Stimulated activated CD8-positive, alpha-beta memory T cell treated with anti-CD3 and anti-CD28 coated beads, Interleukin-2, amount 100 ng/mL, for 1 hour (primary cell): ENCODE measurements at places on chromosomes 1 and 21.

GRCh38 chr1:109984190-109984455, 442 bp upstream of the AHCYL1 start:
- no peak for DNase-seq

DNA sequence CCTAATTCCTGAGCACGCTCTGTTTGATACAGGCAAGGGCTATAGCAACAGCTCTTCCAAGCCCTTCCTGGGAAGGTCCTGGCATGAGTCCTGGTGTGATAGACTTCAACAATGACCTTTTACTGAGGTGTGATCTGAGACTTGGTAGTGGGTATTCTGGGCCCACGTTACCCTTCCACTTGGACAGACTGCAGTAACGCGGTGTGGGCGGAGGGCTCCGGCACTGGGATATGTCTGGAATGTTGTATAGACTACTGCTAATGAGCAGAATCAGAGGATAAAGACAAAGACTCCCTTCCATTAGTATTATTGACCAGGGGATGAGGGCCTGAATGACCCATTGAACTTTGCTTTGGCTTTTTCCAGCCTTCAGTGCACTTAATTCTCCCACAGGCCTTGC, 262.3 kb downstream of the RWDD3 start:
- DNase-seq, result no peak

DNA sequence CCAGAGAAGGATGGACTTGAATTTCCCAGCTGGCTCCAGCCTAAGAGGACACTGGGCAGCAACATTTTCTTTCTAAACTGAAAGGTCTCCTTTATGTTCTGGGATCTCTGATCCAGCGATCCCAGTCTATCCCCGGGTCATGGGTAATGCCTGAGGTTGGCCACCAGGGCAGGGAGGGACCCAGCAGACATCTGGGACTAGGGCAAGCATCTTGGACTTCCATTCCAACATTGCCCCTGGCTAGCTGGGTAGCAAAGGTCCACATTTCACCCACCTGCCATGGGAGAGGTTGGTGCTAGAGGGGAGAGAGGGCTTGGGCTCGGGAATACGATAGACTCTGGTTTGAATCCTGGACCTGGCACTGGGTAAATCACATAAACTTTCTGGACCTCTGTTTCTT, 84.6 kb downstream of the LRRN2 start:
- no peak for DNase-seq

DNA sequence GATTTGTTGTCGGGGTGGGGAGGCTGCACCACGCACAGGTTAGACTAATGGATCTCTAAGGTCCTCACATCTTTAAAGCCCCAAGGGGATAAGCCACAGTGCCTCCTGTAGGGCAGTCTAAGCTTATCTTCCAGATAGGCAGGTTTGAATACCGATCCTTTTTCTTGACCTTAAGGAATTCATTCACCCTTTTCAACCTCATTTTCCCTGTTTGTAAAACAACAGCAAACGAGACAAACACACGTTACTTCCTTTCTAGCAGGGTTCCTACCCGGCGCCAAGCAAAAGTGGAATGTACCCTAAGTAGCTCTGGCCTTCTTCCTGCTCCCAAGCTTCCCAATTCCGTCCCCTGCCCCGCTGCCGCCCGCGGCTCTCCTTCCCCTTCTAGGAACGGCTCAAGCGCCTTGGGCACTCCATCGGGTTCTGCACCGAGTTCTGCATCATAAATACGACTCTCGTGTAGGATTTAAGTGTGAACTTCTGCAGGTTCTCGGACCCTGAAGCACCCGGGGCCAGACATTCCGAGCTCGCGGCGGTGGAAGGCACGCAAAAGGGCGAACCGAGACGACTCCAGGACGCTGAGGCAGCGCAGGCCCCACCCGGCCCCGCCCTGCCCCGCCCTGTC, 548 bp upstream of the CDC20 start:
- no peak for DNase-seq

DNA sequence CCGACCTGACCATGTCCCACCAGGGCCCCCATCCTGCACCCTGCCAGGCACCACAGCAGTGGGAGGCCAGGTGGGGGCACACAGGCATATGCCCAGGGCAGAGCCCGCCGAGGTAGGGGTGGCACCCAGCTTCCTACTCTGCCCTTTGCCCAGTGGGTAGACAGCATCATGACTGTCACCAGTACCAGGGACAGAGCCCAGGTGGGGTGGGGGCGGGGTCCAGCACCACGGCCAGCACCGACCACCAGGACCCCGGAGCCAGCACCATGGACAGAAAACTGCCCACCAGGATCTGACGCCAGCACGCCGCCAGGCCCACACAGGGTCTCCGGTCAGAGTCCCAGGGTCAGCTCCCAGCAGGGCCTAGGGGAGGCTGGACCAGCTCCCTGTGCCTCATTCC, 3.8 kb downstream of the TAS1R3 start:
- DNase-seq, result no peak

- no peak for DNase-seq
These were observed 19.8 kb upstream of the LY9 start for GRCh38 chr1:160776178-160776577.

DNA sequence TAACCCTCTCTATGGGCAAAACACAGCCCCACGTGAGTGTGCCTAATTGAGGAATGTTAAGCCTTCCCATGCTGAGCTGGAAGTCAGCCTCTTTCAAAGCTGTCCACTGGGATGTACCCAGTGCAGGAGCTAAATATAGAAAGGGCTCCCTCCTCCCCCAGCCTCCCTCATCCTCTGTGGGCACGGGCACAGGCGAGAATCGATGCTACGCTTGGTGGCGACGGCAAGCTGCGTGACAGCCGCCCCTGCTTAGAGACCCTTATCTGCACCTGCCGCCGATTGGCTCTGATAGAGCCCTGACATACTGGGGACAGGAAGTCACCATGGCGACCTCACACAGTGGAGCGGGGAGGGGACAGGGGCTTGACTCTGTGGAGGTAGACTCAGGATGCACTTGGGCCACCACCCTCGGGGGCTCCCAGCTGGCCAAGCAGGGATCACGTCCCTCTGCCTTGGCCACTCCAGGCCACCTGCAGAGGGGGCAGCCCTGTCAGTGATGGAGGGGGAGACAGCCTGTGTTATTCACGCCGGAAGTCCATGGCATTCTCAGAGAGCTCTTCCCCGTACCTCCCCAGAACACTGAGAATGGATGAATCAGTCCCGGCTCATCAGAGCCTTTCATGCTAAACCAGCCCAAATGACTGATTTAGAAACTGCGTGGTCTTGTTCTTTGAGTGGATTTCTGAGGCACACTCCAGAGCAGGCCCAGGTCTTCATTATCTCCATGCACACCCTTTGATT, 84.8 kb downstream of the KCND3 start:
- DNase-seq, result no peak

DNA sequence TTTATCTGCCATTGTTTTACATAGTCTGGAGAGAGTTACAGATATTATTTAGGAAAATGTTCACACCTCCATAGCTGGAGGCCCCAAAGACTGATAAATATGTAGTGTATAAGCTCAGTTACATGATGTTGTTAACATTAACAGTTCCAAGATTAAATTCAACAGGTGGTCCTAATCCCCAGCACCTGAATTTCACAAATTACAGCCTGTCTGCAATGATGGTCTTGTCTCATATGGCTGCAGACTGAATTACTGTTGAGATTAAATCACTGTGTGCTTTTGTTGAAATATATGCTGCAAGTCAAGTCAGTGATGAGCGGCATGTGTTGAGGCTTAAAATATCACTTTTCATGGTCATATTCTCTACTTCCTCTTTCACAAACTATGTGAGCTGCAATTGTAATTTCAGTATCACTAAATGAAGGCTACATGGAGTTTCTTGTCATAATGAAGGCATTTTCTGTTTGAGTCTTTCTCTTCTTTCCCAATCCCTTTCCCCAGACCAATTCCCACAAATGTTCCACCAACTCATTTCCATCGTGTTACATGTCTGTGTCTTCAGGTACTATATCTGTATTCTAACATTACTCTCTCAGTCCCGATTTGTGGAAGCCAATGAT, 4.2 kb downstream of the ST6GALNAC5 start:
- DNase-seq, result no peak

DNA sequence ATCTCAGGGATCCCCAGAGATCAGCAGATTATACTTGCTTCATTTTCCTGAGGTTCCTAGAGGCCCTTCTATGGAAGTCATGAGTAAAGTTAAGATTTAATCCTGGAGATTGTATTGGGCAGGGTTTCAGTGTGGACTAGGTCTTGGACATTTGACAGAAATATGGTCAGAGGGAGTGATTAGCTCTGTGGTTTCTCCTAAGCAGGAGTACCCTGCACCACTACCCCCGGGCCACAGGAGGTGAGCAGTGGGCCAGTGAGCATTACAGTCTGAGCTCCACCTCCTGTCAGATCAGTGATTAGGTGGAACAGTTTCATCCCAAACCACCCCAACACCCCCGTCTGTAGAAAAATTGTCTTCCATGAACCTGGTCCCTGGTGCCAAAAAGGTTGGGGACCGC, 43.2 kb downstream of the PHACTR4 start:
- no peak for DNase-seq

DNA sequence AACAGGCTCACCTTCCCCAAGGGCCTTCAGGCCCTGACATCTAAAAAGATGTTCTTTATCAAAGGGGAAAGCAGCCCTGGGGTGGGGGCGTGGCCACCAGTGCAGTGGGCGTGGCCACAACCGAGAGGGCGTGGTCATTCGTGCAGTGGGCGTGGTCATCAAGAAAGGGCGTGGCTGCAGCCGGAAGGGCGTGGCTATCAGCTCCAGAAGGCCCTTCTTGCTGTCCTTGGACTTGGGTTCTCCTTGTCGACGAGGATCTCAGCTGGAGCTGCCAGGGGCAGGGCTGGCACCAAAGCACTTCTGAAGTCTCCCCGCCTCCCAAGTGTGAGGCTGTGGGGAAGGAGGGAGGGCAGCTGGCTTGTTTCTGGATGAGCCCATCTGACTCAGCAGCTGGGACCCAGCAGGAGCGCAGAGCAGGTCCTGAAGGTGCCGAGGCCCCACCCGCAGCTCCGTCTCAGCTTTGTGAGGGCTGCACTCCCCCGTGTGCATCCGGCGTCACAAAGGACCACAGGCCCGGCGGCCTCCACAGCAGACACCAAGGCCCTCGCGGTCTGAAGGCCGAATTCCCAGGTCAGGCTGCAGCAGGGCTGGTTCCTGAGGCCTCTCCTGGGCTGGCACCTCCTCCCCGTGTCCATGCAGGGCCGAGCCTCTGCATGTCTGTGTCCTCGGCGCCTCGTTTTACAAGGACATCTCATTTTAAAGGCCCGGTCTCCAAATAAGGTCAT, 12.8 kb downstream of the PDE9A start:
- no peak for DNase-seq

- DNase-seq, result no peak
These were observed 428.7 kb upstream of the LRRC7 start for GRCh38 chr1:69139007-69139406.

- DNase-seq, result no peak
These were observed 47.7 kb upstream of the USP24 start for GRCh38 chr1:55262822-55263221.

DNA sequence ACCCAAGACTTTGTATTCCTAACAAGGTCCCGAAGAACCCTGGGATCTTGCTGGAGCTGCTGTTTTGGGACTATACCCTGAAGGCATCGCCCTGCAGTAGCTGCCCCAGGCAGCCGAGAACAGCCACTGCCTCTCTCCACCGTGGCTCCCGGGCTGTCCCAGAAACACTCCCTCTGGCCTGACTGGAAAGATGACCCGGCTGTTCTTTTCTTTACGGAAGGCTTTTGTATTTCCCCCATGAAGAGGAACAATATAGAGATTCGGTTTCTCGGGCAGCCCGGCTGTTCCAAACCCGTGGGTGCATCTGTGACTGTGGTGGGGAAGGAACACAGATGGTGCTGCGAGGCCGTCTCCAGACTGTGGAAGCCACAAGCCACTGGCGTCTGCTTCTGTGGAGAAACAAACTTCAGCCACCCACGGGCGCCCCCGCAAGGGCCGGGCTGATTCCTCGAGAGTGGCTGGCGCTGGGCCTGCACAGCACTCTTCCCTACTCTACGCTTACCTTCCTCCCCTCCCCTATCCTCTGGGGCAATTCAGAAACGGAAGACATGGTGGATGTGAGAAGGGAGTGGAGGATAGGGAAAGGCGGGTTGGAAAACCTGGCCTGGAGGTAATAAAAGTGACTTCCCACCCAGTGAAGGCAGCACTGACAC, 33.7 kb upstream of the VASH2 start:
- no peak for DNase-seq

DNA sequence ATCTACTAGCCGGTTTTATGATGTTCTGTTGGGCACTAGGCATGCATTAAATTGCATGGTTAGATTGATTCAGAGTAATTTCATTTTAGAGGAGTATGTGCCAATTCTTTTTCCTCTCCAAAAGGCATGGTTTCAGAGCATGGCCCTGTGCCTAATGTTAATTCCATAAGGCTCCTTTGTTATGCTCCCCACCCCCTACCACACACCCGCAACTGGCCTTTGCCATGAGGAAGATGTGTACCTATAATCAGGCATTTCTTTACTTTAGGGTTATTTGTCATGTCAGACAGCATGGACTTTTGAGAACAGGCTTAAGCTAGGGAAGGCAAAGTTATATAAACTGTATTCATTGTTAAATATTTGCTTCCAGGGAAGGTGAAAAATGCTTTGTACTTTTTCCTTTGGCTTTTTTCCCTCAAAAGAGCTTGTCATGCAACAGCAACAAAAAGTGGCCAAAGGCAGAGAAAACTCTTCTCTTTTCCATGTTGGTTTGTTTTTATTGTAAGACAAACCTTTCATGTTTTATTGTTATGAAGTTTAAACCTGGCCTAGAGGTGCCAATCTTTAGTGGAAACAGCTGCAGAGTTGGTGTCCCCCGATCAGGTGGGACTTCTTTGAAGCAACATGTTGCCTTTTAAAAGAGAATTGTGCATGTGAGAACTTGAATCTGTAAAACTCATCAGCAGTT, 24.3 kb upstream of the NBL1 start:
- no peak for DNase-seq

DNA sequence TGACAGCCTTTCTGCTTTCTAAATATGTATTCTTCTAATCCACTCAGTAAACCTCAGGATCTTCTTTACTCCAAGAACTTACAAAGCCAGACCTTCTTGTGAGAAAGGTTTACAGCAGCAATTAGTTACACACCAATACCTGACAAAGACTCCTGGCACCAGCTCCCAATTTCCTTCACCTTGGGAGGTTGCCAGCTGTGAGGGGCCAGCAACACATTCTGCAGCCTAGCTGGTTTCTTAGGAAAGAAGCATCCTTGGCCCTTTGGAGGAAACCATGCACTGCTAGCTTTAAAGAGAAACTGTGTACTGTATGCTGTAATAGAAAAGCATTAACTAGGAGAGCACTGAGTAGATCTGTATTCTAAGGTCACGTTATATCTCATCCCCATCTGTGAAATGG, 10.8 kb downstream of the FYB2 start:
- no peak for DNase-seq
